ENCODE measurements at places on chromosomes 2 and 18.

- peak; percentile 91 for DNase-seq
These were observed 93.9 kb downstream of the ACKR3 start for GRCh38 chr2:236663287-236664101.

GRCh38 chr18:36316246-36316645 is 18.7 kb downstream of the FHOD3 start:
- DNase-seq: no peak

DNA sequence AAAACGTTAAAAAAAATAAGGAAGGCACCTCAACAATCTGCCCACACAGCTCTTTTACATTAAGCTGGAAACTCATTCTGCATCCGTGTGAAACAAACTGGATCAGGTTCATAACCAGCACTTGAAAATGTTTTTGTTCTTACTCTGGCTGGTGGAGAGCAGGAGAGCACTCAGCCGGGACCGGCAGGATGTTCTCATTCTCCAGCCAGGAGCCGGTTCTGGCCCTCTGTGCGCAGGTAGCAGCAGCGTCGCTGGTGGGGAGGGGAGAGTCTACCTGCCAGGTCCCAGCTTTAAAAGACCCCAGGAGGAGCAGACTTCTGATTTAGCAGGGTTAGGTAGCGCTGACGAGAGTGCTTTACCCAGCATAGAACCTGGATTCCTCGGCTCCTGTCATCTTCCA is 834.9 kb upstream of the SALL3 start:
- DNase-seq: no peak

- DNase-seq: no peak
These were observed 200.9 kb upstream of the EPAS1 start for GRCh38 chr2:46096260-46096659.

GRCh38 chr2:55530539-55531081 is 11.1 kb downstream of the CFAP36 start:
- no peak for DNase-seq

DNA sequence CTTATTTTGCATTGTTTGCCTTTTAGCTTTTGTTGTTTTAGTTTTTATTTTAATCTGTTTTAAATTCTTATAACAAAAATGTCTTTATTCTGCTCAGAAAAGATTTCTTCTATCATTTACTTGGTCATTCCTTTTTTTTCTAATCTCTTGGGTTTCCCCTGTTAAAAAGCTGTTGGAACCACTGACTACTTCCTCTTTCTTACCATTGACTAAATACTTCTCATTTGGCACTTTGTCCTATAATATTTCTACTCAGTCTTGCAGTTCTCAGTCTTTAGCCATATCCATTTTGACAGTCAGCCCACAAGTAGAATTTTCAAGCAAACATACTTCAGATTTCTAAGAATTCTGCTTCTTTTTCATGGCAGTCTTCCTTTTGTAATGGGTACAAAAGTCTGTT is 567.2 kb downstream of the SATB2 start:
- no peak for DNase-seq

DNA sequence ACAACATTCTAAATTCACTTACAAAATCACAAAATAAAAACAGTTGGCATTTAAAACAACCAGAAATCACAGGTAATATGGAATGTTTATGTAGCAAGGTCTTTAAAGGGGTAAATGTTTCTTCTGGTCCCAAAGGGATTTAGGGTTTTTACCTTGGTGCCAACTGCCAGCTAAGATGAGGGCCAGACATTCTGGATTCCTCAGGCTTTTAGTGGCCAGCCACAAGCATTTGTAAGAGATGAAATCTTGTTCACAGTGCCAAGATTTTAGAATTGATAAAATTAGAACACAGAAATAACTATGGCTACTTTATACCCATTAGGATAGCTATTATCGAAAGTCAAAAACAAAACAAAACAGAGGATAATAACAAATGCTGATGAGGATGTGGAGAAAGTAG is 60.4 kb upstream of the CDKL4 start:
- no peak for DNase-seq

GRCh38 chr2:230739961-230740360 is 27.3 kb downstream of the CAB39 start:
- no peak for DNase-seq
